ENCODE measurements at places on chromosomes 12 and 14.

DNA sequence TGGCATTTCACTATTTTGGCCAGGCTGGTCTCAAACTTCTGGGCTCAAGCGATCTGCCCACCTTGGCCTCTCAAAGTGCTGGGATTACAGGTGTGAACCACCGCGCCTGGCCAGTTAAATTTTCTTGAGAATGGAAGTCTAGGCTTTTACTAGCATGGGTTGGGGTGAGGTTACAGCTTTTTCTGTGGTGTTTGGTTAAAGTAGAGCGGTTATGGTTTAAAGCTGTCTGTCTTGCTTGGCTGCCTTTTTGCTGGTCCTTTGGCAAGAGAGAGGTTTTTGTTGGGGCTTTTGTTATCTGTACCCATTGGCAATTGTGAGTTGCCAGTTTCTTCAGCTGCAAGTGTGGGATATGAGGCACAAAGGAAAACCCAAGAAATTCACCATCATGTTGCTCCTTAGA, 84.1 kb downstream of the BRMS1L start:
- no peak for DNase-seq

- peak; percentile 81 for DNase-seq
These were observed 33.4 kb downstream of the FNTB start for GRCh38 chr14:65019944-65020566.

- DNase-seq = no peak
These were observed 86.3 kb downstream of the SLC15A4 start for GRCh38 chr12:128737292-128737966.

DNA sequence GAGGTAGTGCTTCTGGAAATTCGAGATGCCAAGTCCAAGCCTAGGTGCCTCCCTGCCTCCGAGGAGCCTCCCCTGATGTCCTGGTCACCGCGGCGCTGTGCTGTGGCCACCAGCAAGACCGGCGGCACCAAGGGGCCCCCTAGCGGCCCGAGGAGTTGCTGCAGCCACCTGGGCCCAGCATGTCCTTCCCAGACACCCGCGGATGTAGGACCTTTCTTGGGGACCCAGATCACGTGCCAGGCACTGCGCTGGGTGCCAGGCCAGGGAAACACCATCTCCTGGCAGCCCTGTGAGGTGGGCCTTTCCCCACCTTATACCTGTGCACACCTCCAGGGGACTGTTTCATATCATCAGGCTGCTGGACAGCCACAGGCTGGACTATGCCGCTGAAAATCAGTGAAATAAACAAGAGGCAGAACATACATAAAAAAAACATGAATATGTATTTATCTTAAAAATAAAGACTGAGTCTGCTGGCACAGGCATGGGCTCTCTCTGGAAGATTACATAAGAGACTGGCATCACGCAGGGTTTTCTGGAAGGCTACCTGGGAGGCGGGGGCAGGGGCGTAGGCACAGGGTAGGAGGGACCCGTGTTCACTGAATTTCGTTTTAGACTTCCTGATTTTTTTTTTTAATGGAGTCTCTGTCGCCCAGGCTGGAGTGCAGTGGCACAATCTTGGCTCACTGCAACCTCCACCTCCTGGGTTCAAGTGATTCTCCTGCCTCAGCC, 15.9 kb upstream of the HHIPL1 start:
- peak; percentile 88 for DNase-seq

GRCh38 chr14:74638966-74639365, 26.9 kb upstream of the LTBP2 start:
- DNase-seq = no peak

- DNase-seq = no peak
These were observed 867 bp downstream of the RHOJ start for GRCh38 chr14:63205044-63205575.

- no peak for DNase-seq
These were observed 35.5 kb upstream of the OSBPL8 start for GRCh38 chr12:76595056-76595455.

GRCh38 chr14:61420326-61420725, 98.9 kb downstream of the PRKCH start:
- DNase-seq = no peak

DNA sequence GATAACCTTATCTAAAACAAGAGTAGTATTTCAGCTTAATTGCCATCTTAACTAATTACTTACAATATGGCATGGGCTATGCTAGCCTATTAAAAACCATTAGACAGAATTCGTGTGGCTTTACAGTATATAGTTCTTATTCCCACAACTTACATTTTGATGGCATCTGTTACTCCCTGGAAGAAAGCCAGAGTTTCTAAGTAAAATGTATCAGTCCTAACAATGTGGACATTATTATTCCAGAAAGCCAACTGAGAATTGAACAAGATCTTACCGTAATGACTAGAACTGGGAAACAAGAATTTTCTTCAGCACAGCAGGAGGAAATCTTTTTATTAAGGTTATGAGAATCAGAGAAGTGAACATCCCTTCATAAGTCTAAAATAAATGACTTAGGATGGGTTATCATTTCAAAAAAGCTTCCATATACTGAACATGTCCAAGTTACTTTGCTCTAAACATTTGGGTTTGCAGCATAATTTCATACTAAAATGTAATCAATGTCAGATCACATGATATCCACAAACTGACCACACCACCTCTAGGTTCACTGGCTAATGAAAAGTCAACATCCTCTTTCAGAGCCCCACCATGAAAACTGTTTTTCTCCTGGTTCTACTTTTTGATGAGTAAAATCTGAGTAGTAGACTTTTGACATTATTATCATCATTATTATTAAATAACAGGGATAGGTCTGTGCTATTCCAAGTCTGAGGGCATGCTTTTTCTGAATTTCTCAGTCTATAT, 179.7 kb downstream of the SSPN start:
- DNase-seq = no peak

GRCh38 chr12:40733871-40734270, 41.6 kb downstream of the CNTN1 start:
- no peak for DNase-seq

DNA sequence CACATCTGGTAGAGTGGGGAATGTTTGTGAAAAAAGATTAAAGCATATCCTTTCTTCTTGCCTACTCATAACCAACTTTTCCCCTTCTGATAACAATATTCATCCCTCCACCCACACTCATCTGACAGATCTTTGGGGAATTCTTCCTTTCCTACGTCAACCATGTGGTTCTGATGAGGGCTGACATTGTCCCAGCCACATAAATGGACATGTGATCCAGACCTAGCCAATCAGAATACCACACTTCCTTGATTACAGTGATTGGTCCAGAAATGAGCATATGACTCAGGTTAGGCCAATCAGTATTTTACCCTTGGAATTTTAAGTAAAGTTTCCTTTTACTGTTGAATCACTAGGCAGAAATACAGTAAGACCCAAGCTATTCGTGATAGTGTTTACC, 58.9 kb downstream of the GPR65 start:
- no peak for DNase-seq

- DNase-seq = no peak
These were observed 1.8 kb downstream of the ESRRB start for GRCh38 chr14:76377735-76378074.

DNA sequence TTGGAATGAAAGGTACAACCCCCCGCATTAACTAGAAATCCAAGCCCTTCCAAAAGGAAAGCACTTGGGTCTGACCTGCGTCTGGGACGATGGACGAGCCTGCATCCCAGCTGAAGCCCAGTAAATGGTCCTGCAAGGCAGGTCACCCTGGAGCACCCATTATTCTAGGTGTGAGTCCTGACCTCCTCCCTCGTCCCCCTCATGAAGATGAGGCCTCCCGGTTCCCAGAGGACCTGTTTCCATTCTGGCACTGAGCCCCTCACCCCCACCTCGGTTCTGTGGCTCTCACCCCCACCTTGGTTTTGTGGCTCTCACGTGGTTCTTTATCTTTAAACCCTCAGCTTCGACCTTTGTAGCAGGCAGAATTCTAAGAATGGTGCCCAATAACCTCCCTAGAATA, 7.3 kb downstream of the IFI27 start:
- no peak for DNase-seq

GRCh38 chr12:125996443-125996842, 931.2 kb downstream of the AACS start:
- no peak for DNase-seq

DNA sequence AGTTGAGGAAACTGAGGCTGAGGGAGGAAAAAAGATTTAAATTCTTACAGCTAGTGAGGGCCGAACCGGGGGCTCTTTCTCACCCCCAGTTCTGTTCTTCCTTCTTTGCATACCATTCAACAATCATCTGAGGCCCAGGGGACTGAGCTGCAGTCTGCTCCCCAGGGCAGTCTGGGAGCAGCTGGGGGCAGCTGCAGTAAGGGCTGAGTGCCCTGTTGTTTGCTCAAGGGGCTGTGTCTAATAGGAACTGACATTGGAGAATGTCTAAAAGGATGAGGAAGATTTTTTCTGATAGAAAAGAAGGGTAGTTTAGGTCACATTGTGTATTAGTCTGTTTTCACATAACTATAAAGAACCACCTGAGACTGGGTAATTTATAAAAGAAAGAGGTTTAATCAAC, 42.2 kb downstream of the SLC17A8 start:
- DNase-seq = no peak

- no peak for DNase-seq
These were observed 5.7 kb downstream of the SLC8B1 start for GRCh38 chr12:113329022-113329790.

GRCh38 chr14:52640137-52640536, 55.2 kb downstream of the ERO1A start:
- no peak for DNase-seq

DNA sequence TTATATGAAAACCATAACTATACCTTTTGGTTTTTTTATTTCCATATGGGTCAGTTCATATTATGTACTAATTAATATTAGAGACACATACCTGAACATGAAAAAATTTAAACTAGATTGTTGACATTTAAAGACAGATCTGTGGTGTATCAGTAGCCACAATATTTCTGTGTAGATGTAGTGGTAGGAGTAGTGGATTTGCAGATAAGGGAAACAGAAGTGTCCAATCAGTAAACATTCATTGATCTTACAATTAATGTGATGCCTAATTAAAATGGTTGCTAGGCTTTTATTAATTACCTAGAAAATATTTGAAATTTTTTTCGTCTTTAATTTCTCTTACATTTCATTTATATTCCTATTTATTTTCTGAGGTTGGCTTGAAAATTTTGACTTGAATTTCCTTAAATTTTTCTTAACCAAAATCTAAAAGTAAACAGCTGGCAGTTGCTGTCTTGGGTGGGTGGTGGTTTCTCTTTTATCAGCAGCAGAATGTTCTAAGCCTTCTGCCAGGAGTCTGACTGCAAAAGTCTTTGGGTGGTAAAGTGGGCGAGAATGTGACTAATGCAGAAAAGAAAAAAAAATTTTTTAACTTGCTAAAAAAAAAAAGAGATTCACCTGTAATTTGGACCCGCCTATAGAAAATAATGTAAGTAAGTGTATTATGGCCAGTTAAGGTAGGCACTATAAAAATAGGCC, 2.4 kb downstream of the FGFR1OP2 start:
- DNase-seq = no peak

DNA sequence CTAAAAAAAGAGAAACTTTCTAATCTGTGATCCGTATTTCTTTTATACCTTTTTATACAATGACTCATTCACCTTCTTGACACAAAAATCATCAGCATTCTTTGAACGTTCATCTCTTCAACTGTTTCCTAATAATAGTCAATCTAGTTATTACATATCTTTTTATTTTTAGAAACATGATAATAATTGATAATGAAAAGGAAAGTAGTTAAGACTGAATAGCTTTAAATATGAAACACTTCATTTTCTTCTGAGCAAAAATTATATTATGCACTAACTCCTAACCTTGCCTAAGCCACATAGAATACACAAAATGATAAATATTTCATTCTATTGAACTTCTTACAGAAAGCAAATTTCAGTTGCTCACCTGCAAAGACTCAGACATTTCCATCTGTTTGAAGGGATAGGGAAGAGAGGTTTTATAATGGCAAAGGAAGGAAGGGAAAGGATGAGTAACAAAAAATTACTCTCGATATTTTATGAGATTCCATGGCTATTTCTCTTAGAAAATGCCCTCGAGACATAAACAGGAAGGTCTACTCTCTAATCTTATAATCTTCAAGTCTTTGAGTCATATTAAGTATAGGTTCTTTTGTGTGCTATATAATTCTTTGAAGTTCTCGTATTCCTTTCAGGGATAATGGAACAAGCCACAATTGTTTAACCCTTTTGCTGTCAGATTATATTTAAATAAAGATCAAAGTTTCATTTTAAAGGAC, 7.5 kb upstream of the KLHL42 start:
- no peak for DNase-seq

GRCh38 chr14:36057452-36058116, 118.9 kb downstream of the PTCSC3 start:
- DNase-seq = no peak

GRCh38 chr14:44154874-44155273, 352.2 kb downstream of the FSCB start:
- no peak for DNase-seq

DNA sequence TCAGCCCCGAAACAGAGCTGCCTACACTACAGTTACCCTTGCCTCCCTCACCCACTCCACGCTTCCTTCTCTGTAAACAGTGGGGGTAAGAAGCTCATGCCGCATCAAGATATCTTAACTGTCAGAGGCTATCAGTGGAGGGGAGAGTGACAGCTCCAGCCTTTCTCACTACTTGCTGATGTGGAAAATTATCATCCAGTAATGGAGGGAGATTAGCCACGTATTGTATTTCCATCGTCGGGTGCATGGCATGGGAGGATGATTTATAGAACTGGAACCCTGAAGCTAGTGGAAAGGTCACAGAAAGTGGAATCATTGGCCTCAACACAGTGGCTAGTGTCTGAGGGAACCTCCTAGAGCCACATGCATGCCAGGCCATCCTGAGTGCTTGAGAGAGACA, 270.9 kb upstream of the FKBP4 start:
- no peak for DNase-seq

DNA sequence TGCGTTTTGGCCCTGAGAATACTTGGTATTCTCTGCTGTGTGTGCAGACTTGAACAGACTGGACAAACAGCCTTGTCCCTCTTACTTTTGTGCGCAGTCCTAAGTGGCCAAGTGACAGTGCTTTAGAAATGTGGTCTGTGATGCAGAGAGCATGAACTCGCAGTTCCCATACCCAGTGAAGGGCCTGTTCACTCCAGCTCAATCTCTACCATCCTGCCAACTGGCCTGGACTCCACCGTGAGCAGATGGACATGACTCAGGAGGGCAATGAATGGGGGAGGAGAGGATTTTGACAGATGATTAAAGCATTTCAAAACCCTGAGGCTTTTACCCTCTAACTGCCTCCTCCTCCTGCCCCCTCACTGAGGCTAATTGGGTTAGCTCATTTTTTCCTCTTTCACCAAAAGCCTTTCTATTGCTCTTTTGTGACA, 62.5 kb upstream of the PYGL start:
- DNase-seq = no peak
